ENCODE measurements at places on chromosomes 6 and 20.

GRCh38 chr20:33993576-33994221 is at the start of gene RALY:
RALY (plus strand) TSS chr20:33993911; CDS start chr20:34072075, 78,164 bp downstream.
- DNase-seq, result peak; percentile 96

DNA sequence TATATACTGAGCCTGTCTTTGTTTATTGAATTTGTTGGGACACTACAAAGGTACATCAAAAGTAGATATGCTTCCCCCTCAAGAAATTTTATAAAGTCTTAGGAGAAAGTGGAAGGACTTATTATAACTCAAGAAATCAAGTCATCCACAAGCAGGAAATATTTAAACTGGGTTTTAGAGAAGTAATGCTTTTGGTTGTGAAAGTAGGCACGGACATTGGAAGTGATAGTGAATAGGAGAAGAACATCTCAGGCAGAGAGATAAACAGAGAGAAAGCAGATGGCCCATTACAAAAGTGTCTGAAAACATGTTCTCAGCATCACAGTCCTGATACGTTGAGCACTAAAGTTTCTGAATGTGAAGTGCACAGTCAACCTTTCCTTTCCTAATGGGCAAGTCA is 415.6 kb upstream of the RNF217 start:
- DNase-seq, result no peak

GRCh38 chr6:159422041-159422984 is 253.1 kb downstream of the FNDC1 start:
- DNase-seq, result no peak

DNA sequence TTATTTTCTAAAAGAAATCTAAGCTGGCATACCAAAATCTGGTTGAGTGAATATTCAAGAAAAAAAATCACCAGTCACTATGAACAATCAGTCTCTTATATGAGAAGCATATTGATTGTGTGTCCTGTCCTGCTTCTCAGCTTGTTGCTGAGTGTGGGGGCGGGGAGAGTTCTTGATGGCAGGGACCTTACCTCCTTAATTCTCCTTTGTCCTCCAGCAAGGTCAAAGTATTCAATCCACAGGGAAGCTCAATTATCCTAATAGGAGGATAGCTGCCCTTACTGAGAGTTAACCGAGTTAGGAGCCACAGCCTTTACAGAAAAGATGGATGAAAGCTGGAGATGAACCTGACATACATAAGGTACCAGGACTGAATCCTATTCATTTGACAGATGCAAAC is 154.0 kb downstream of the LY86 start:
- no peak for DNase-seq

DNA sequence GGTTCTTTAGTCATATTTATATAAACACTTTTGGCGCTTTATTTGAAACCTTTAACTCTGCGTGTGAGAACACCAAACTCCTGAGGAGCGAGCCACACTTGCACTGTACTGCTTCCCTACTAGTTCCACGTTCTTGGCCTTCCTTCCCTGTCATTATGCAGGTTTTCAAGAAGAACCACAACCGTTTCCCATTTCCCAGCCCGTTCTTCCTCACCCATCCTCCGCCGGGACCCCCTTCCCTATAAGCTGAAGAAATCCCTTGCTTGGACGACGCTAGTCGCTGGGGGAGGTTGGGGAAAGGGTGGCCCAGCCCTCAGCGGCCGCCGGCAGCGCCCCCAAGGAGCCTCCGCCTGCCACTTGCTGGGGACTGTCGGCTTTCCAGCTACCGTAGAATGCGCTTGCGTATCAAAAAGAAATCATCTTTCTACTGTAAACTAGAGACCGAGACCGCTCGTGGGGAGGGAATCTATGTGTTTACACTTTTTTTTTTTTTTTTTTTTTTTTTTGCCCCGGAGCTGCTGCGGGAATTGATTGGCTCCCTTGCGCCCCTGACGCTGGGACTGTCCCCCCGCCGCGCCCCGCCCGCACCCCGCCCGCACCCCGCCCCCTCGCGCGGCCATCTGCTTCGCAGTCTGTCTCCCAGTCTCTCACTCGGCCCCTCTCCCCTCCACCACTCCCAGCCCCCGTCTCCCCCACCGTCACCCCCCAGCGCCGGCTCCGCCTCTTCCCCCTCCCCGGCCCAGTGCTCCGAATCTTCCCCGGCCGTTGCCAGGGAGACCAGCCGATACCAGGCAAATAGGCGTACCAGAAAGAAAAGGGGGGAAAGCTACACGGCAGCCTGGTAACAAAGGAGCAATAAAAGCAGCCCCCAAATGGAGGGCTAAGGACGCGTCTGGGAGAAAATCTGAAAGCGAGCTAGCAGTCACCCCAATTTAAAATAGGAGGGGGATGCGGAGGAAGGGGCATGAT is 2.3 kb upstream of the MARCKS start:
- DNase-seq, result no peak

- no peak for DNase-seq
These were observed 8.1 kb upstream of the SALL4 start for GRCh38 chr20:51810155-51811041.

GRCh38 chr6:161409353-161409752 is 135.5 kb upstream of the AGPAT4 start:
- no peak for DNase-seq

All from stimulated activated CD4-positive, alpha-beta T cell treated with anti-CD3 and anti-CD28 coated beads, Interleukin-1b, Interleukin-23, amount 100 ng/mL, for 48 hours (primary cell).